Effector memory CD8-positive, alpha-beta T cell (primary cell): ENCODE measurements at places on chromosomes 5 and 9.

- no peak for DNase-seq
Observed at GRCh38 chr9:93606187-93606586, 29.8 kb downstream of the PHF2 start.

GRCh38 chr5:167863883-167864282, 427.6 kb upstream of the WWC1 start:
- no peak for DNase-seq

DNA sequence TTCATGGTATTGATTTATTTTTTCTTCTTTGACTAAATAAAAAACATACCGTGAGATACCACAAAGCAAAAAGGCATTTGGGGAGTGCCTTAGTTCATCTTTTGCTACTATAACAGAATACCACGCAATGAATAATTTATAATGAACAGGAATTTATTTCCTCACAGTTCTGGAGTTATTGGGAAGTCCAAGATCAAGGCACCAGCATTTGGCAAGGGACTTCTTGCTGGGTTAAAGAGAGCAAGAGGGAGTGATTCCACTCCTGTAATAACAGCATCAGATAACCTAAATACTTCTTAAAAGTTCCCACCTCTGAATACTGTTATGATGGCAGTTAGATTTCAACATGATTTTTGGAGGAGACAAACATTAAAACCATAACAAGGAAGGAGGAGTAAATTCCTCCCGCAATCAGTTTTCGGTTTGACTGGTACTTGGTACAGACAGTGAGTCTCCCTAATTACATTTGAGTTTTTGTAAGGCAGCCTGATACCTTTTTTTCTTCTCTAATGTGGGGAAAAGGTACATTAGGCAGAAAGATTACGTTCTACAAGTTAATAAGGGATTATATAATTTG, 8.8 kb upstream of the OMD start:
- no peak for DNase-seq

- no peak for DNase-seq
Observed at GRCh38 chr5:16603701-16604100, 13.1 kb downstream of the RETREG1 start.

- no peak for DNase-seq
Observed at GRCh38 chr5:2091921-2092320, 209.2 kb upstream of the IRX4 start.
